ENCODE measurements at places on chromosomes 6 and 20. TPM values are rescaled to one million over a fixed set of nuclear protein-coding genes. Genes with fewer than 3 reads are reported as not detected.

The PRDM1 gene
- 3.2 TPM for total RNA-seq

The KIF13A gene
- 83.4 TPM for total RNA-seq

The PMEPA1 gene
- 0.73 TPM for total RNA-seq

The RNF144B gene
- 77.0 TPM for total RNA-seq

The DEK gene
- total RNA-seq: 130 TPM

Data from mammary microvascular endothelial cell (primary cell).